ENCODE measurements at places on chromosomes 4 and X. TPM values are rescaled to one million over a fixed set of nuclear protein-coding genes. Genes with fewer than 3 reads are reported as not detected.

GRCh38 chrX:40644821-40645358 is 2.5 kb downstream of the CXorf38 start:
- no peak for DNase-seq

GRCh38 chrX:132743086-132743485 is 215.3 kb downstream of the HS6ST2 start:
- DNase-seq = peak; percentile 54

- DNase-seq = no peak
These were observed 74.6 kb downstream of the AMELX start for GRCh38 chrX:11367609-11368430.

- peak; percentile 67 for DNase-seq
These were observed 48.3 kb upstream of the WDR1 start for GRCh38 chr4:10164877-10165283.

DNA sequence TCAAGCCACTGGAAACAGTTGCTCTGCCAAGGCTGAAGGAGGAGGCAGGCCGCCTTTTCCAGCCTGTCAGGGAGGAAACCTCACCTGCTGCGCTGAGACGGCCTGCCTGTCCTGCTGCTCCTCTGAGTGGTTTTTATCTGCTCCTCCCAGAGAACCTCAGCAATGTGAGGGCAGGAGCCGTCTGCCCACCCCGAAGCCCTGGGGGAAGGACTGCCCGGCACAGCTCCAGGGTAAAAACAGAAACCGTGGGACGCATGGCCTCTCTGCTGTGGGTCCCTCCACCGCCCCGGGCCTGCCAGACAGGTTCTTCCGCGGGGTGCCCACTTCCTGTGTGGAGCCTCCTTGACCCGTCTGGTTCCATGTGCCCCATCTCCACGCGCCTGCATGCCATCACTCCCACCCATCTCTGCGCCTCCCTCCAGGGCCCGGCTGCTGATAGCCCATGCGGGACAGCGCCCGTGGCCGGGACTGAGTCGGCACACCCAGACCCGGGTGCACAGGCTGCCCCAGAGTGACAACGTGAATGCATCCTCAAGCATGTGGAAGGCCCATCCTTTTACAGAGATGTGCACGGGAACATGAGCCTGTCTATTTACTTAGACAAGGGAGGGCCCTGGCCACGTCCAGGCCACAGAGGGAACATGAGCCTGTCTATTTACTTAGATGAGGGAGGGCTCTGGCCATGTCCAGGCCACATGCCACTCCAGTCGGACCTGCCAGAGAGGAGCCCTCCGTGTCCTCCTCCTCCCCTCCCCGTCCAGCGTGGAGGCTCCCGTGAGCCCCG is 4.0 kb upstream of the SLC49A3 start:
- DNase-seq = peak; percentile 62

- DNase-seq = no peak
These were observed 127.2 kb upstream of the RPS6KA3 start for GRCh38 chrX:20393944-20394343.

- DNase-seq = no peak
These were observed 69.9 kb upstream of the NRK start for GRCh38 chrX:105752338-105752956.

DNA sequence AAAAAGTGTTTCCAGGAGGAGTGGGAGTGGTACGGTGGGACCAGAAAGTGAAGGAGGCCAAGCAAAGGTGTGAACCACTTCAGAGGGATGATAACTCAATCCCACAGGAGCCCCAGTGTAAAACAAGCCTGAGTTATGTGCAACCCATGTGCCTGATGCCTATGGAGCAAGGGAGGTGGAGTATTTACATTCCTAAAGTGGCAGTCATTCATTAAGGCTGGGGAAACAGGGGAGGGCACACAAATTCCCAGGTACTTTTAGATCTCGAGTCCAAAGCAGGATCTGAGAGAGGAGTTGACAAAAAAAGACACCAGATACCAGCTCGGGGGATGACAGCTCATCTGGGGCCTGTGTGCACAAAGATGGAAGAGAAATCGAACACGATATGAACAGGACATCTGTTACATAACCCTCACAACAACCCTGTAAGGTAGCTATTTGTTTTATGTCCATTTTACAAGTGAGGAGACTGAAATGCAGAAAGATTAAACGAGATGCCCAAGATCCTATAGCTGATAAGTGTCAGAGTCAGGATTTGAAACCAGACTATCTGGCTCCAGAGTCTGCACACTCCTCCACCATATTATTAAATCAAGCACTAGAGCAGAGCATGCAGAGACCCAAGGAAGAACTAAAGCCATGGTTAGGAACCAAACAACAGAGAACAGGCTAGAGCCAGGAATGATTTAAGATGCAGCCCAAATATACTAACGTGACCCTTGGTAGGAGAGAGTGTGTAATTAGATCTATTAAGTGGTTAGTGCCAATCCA is 91.9 kb upstream of the MAPK10 start:
- peak; percentile 32 for DNase-seq

DNA sequence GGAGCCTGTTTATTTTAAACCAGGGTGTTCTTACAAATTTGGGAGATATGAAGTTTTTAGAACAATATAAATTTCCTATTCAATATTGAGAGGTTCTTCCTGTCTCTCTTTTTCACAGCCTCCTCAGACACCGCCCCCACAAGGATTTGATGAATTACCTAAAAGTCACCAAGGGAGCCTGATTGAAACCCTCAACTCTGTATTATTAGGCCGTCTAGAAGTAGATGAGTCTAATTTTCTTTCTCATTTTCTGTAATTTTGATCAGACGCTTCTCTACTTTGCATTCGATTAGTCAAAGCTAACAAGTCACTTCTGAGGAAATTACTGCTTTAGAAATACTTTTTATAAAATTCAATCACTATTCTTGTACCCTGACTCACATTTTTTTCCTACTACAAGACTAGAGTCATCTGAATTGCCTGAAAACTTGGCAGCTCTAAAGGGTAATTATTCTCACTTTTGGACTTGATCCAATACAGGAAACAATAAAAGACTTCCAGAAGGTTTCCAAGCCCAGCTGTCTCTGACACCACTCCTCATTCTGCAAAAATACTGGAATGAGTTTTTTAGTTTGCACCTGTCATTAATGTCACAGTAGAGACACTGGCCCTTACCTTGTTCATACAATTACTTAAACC is 111.2 kb downstream of the ELOVL6 start:
- DNase-seq = no peak

GRCh38 chrX:15293451-15293850 is 22.0 kb downstream of the ASB11 start:
- DNase-seq = no peak

Gene DHRSX
- 25.5 TPM for total RNA-seq

Gene PNMA3
- total RNA-seq = 5.2 TPM

Gene KLF8
- total RNA-seq = 8.1 TPM

Gene PLA2G12A
- total RNA-seq = 49.2 TPM

Gene COQ2
- 15.9 TPM for total RNA-seq

Gene FRMPD3
- total RNA-seq = 0.55 TPM

Gene CXCL1
- not detected for total RNA-seq

Gene RBPJ
- 103 TPM for total RNA-seq

Gene FDCSP
- total RNA-seq = not detected
